ENCODE measurements at places on chromosomes 4 and X. TPM values are rescaled to one million over a fixed set of nuclear protein-coding genes. Genes with fewer than 3 reads are reported as not detected.

The QRFPR gene
- polyA plus RNA-seq, result 1.8 TPM

The DLG3 gene
- polyA plus RNA-seq, result 39.0 TPM

The OPRPN gene
- not detected for polyA plus RNA-seq

The CXCL8 gene
- 0.17 TPM for polyA plus RNA-seq

The HHIP gene
- polyA plus RNA-seq, result 2.4 TPM

GRCh38 chrX:118872102-118872566 lies 48.5 kb downstream of the ZCCHC12 start:
- DNase-seq, result no peak

DNA sequence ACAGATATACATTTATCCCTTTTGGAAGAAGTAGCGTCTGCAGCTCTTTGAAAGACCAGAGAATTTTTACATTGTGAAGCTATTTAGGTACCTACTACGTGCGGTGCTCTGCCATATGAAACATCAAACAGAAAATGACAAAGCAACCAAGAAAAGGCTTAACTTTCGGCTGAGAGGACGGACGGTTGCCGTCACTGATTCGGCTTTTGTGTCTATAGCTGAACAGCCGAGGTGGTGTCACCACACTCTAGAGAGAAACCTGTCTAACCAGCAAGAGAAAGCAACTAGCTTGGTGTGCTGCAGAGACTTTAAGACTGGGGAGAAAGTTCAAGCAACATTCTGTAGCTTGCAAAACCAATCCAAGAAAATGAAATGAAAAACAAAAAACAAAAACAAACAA lies 145.5 kb downstream of the SHOX start:
- no peak for DNase-seq

GRCh38 chrX:11566173-11566572 lies 99.5 kb downstream of the ARHGAP6 start:
- DNase-seq, result no peak

GRCh38 chr4:86221002-86221401 lies 138.9 kb downstream of the MAPK10 start:
- DNase-seq, result no peak

GRCh38 chrX:153414856-153415510 lies 3.7 kb downstream of the ZFP92 start:
- DNase-seq, result no peak

- no peak for DNase-seq
These were observed 711.4 kb upstream of the GALNTL6 start for GRCh38 chr4:171101845-171102244.

DNA sequence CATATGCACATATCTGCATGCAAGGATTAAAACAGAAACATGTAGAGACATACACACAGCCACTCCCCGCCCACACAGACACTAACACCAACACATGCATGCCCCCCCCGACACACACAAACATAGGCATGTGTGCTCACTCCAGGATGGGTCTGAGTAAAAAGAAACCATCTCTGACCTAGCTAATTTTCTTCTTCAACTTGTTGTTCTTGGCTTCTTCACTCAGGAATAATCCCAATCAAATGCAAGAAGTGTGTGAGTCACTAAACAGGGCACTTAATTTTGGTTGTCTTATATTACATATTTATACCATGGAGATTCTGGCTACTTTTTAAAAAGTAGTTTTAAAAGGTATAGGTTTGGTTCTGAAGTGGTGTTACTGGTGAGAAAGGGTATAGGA lies 28.3 kb downstream of the ENOX2 start:
- DNase-seq, result no peak

- no peak for DNase-seq
These were observed 16.7 kb downstream of the BLOC1S4 start for GRCh38 chr4:6732441-6733357.

DNA sequence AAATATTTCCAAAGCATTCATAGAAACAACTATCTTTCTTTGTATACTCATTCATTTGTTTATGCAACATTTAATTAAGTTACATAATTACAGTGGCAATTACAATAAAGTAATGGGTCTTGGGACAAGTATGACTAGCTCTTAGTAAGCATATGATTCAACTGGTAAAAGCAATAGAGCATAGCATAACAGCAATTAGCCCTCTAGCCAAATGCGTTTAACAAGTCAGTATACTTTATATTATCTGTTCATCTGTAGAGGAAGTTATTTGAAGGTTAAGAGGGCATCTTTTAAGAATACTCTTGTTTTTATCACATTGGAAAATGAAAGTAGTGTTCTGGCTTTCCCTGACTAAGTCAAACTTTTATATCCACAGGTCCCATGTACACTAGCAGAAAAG lies 198.1 kb upstream of the UGT8 start:
- DNase-seq, result no peak

Data from left renal cortex interstitium (tissue), 4 donors.